ENCODE measurements at places on chromosomes 1 and 21.

- no peak for DNase-seq
Measured at GRCh38 chr1:232610192-232610901, 19.6 kb downstream of the SIPA1L2 start.

DNA sequence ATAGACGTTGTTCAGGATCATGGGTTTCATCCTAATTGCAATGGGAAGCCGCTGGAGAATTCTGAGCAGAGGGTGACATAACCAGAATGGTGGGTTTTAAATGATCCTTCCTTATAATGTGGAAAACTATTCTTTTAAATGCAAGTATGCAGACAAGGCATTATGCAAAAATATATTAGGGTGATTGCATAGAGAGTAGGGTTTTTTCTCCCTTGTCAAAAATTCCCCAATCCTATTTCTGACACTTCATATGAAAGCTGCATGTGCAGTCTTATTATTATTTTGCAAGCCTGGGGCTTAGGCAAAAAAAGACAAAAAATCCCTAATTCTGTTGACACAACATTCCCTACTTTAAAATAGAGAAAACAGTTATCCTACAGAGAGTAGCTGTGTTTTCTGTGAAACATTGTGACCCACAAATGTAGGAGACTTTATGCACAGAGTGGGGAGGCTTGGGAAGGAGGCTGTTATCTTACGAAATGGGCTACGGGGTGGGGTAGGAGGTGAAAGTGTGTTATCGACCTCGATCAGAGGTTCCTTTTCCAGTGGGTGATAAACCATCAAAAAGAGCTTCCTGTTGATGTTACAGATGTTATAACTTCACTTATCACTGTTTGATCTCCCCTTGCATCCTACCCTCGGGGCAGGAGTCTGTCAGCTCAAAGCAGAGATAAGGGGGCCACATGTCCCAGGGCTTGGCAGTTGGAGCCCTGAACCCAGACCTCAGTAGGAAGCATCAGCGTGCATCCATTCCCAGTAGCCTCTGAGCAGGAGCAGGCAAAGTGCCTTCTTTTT, 27.2 kb downstream of the RHEX start:
- DNase-seq: no peak

DNA sequence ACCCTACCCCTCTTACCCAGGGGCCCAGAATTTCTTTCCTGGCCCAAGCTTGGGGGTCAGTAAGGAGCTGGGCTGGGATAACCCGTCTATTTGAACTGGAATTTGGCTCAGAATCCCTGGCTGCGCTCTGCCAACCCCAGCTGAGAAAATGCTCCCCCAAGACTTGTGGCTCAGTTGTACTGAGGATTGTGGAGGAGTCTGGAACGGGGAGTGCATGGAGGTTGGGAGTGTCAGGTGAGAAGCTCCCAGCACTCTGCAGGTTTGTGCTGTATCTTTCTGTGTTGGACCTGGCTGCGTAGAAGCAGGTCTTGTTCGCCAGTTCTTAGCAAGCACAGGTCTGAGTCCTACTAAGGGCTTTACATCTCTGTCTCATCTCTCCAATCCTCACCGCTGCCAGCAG, 1.6 kb downstream of the TCEA3 start:
- no peak for DNase-seq

GRCh38 chr1:239274242-239274830, 112.0 kb upstream of the CHRM3 start:
- no peak for DNase-seq

DNA sequence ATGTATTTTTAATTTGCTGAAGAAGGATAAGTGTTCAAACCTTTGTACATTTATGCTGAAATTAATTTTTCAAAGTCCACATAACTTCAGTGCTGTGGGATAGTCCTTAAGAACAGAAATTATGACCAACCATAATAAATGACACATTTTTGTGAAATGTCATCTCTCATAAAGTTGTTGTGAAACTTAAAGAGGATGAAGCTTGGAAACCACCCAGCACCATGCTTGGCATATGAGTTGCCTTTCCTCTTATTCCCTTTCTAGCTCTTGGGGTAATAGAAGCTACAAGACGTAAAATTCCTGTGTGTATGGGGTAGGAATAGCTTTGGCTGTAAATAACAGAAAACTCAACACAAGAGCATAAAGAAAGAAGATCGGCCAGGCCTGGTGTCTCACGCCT, 18.9 kb upstream of the USP24 start:
- no peak for DNase-seq

- no peak for DNase-seq
Measured at GRCh38 chr1:40621821-40622450, 43.5 kb downstream of the RIMS3 start.

DNA sequence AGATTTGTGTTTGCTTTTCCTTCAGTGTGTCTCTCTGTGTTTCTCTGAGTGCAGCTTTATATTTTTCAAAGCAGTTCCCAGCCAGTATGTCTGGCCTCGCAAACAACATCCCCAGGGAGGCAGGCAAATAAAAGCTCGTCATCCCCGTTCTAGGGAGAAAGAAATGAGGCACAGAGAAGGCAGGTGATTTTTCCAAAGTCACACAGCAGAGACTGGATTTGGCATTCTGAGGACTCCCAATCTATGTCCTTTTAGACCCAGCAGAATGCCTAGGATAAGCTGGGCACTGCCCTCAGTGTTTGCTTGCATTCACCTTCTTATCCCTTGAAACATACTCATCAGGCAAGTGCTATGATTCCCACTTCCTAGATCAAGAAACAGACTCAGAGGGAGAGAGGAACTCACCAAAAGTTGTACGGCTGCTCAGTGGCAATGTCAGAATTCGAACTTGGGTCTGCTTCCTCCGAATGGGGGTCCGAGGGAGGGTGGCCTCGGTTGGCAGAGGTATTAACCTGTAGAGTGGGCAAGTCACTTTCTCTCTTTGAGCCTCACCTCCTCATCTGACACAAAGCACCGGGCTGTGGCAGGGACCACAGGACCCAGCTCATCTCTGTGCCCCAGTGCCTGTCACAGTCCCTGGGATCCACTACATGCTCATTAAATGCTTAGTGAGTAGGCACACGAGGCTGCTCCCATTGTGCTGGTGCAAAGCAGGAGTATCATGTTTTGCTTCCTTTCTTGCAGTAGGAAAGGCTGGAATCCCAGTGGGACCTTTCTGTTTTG, 4.2 kb downstream of the RAP1GAP start:
- no peak for DNase-seq

GRCh38 chr1:18178111-18178510, 70.5 kb downstream of the IGSF21 start:
- no peak for DNase-seq

GRCh38 chr1:232767305-232768074, 37.7 kb upstream of the MAP10 start:
- DNase-seq: peak; percentile 67
